Naive B cell (primary cell): ENCODE measurements at places on chromosomes 11 and 22.

DNA sequence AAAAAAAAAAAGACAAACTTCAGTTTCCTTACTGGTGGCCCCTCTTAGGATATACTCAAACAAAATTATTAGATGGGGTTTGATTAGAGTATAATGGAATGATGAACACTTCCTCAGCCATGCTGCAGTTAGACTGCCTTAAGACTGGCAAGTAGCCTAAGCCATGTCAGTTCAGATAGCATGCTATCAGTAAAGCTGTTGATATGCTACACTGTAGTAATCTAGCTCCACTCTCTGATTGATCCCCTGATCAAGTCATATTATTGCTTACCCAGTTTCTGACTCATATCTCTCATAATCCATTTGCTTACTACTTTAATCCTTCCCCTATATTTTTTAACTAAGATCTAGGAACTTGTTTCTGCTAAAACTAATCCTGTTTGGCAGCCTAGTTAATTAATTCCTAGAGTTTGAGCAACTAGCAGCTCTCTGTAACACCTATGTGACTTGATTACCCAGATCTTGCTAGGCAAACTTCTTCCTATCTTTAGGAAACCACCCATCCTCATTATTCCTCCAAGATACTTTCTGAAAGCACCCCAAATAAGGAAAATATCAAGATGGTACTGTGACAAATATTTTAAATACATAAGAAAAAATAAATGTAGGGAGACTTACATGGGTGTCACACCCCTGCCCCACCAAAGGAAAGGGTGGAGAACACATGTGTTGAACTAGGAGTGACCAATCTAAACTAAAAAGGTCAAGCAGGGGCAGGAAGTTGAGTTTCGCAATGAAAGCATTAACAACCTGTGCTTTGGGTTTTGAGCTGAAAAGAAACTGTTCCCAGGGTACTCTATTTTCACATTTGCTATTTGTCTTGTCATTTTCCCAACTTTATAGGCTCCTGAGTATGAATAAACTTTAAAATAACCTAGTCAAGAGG, 43.2 kb downstream of the PIK3C2A start:
- H3K4me1 ChIP-seq, result peaks cover 58% of the 10 kb centered on the region
- H3K27me3 ChIP-seq, result no peaks in the 10 kb centered on the region
- peaks cover 8% of the 10 kb centered on the region for H3K36me3 ChIP-seq
- no peak overlapping the region for H3K4me3 ChIP-seq

GRCh38 chr22:39147335-39148025, 5.0 kb downstream of the CBX7 start:
- DNase-seq, result no peak
- no peaks in the 10 kb centered on the region for H3K27me3 ChIP-seq
- H3K4me1 ChIP-seq, result peaks cover 63% of the 10 kb centered on the region
- H3K4me3 ChIP-seq, result peak overlapping the region; percentile 15
- no peaks in the 10 kb centered on the region for H3K36me3 ChIP-seq
- H3K27ac ChIP-seq, result peak overlapping the region; percentile 91

GRCh38 chr11:15969281-15969680, 387.1 kb downstream of the SOX6 start:
- H3K4me1 ChIP-seq, result no peaks in the 10 kb centered on the region
- no peak overlapping the region for H3K4me3 ChIP-seq

DNA sequence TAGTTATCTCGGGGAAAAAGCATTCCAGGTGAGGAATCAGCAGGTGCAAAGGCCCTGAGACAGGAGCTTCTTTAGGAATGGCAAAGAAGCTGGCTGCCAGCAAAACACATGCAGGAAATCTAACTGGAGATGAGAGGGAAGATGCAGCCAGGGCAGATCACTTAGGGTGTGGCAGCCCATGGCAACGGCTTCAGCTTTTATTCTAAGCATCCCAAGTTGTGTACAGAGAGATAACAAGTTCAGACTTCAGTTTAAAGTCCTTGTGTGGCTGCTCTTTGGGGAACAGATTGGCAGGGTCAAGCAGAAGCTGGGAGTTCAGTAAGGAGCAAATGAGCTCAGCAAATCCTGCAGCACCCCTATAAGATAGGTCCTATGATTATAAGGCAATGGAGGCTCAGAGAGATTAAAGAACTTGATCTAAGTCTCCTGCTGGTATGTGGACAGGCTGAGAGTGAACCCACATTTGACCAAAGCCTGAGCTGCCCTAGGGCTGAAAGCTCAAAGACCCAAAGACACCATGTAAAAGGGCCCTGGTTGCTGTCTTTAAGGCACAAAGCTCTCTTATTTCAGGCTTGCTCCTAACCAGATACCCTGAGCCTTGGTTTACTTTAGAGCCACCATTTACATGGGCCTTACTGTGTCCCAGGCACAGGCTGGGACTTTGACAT, 466.8 kb downstream of the SOX6 start:
- H3K27me3 ChIP-seq, result no peaks in the 10 kb centered on the region
- no peak for DNase-seq
- H3K4me3 ChIP-seq, result no peak overlapping the region
- H3K27ac ChIP-seq, result no peak overlapping the region
- H3K4me1 ChIP-seq, result no peaks in the 10 kb centered on the region
- no peaks in the 10 kb centered on the region for H3K36me3 ChIP-seq

DNA sequence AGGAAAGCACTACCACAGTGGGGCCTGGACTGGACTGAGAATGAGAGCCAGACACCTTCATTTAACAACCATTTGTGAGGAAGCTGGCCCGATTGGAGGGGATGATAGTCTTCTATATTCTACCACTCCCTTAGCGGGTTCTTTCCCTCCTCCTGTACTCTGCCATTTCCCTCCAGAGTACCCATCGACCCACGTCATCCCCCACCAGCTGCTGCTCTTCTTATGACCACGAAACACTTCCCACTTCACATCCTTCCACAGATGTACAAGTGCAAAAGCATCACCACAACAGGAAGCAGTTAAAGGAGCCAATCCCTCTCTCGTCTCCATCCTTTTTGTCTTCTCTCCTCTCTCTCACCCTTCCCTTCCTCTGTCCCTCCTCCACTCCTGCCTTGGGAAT, 18.0 kb upstream of the UBASH3B start:
- no peak overlapping the region for H3K4me3 ChIP-seq
- no peaks in the 10 kb centered on the region for H3K36me3 ChIP-seq
- peaks cover 5% of the 10 kb centered on the region for H3K4me1 ChIP-seq
- H3K27ac ChIP-seq, result peak overlapping the region; percentile 89
- H3K27me3 ChIP-seq, result no peaks in the 10 kb centered on the region
- peak; percentile 27 for DNase-seq

- peak; percentile 57 for DNase-seq
- no peaks in the 10 kb centered on the region for H3K36me3 ChIP-seq
- no peak overlapping the region for H3K27ac ChIP-seq
- no peaks in the 10 kb centered on the region for H3K4me1 ChIP-seq
- H3K27me3 ChIP-seq, result peaks cover 54% of the 10 kb centered on the region
Observed at GRCh38 chr11:129364143-129364654, 11.4 kb upstream of the BARX2 start.

- H3K27ac ChIP-seq, result no peak overlapping the region
- no peak overlapping the region for H3K4me3 ChIP-seq
- H3K27me3 ChIP-seq, result peaks cover 11% of the 10 kb centered on the region
- no peak for DNase-seq
Observed at GRCh38 chr11:297586-298405, 1.5 kb downstream of the IFITM5 start.

- H3K27me3 ChIP-seq, result no peaks in the 10 kb centered on the region
- H3K4me1 ChIP-seq, result no peaks in the 10 kb centered on the region
- DNase-seq, result no peak
- peaks cover 11% of the 10 kb centered on the region for H3K36me3 ChIP-seq
Observed at GRCh38 chr11:18071098-18071705, 25.1 kb upstream of the TPH1 start.

- no peaks in the 10 kb centered on the region for H3K4me1 ChIP-seq
- no peak overlapping the region for H3K4me3 ChIP-seq
- H3K36me3 ChIP-seq, result no peaks in the 10 kb centered on the region
- no peak overlapping the region for H3K27ac ChIP-seq
- peaks cover 46% of the 10 kb centered on the region for H3K27me3 ChIP-seq
- DNase-seq, result no peak
Observed at GRCh38 chr22:44347549-44347948, 34.8 kb upstream of the SHISAL1 start.

- H3K27me3 ChIP-seq, result no peaks in the 10 kb centered on the region
- H3K4me3 ChIP-seq, result no peak overlapping the region
- no peak for DNase-seq
- peaks cover 17% of the 10 kb centered on the region for H3K36me3 ChIP-seq
- H3K27ac ChIP-seq, result no peak overlapping the region
Observed at GRCh38 chr22:46796566-46797195, 34.2 kb downstream of the TBC1D22A start.

DNA sequence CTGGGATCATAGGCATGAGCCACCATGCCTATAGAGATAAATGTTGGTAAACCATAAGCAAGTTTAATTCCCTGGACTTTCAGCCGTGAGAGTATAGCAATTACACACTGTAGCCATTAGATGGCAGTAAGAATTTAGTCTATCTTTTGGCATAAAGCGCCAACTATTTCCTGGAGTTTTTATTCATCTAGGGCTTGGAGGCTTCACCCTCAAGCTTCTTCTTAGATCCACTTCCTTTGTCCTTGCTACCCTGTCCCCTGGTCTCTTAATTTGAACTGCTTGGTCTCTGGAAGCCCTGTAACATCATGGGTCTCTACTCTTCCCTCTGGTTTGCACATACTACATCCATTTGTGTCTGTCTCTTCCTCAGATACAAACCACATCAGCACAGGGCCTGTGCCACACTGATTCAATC, 38.2 kb downstream of the OR10A6 start:
- no peaks in the 10 kb centered on the region for H3K27me3 ChIP-seq
- peak; percentile 10 for DNase-seq
- no peak overlapping the region for H3K4me3 ChIP-seq
- no peak overlapping the region for H3K27ac ChIP-seq
- H3K36me3 ChIP-seq, result peaks cover 6% of the 10 kb centered on the region
- H3K4me1 ChIP-seq, result peaks cover 21% of the 10 kb centered on the region

DNA sequence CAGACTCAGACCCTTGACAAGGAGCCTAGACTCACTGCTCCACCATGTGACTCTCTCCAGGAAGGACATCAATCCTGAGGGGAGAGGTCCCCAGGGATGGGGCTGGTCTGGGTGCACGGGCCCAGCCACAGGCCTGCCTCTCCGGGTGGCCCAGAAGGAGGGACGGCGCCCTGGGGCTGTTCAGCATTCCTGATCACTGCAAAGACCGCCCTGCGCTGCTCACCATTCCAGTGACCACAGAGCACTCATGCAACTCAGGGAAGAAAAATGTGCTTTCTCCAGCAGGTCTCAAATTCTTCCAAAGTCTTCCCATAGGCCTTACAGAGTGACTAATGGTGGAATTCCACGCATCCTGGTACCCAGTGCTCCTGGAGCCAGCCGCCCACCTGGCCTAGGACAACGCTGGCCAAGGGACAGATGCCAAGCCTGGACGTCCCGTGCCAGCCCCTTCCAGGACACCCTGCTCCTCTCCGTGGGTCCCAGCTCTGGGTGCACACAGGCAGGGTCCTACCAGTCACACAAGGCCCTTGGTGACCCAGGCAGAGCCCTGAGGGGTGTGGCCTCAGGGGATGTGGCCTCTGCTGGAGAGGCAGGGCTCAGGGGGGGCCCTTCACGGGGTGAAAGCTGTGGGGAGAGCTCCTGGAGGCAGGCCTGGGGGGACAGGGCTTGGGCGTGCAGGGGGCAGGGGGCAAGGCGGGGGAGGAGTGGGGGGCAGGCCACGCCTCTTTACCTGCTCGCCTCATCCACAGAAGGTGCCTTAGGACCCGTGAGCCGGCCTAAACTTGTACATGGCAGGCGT, 178.8 kb downstream of the IGLL1 start:
- no peak overlapping the region for H3K4me3 ChIP-seq
- no peaks in the 10 kb centered on the region for H3K36me3 ChIP-seq
- peaks cover 4% of the 10 kb centered on the region for H3K27me3 ChIP-seq
- H3K27ac ChIP-seq, result no peak overlapping the region
- DNase-seq, result no peak

DNA sequence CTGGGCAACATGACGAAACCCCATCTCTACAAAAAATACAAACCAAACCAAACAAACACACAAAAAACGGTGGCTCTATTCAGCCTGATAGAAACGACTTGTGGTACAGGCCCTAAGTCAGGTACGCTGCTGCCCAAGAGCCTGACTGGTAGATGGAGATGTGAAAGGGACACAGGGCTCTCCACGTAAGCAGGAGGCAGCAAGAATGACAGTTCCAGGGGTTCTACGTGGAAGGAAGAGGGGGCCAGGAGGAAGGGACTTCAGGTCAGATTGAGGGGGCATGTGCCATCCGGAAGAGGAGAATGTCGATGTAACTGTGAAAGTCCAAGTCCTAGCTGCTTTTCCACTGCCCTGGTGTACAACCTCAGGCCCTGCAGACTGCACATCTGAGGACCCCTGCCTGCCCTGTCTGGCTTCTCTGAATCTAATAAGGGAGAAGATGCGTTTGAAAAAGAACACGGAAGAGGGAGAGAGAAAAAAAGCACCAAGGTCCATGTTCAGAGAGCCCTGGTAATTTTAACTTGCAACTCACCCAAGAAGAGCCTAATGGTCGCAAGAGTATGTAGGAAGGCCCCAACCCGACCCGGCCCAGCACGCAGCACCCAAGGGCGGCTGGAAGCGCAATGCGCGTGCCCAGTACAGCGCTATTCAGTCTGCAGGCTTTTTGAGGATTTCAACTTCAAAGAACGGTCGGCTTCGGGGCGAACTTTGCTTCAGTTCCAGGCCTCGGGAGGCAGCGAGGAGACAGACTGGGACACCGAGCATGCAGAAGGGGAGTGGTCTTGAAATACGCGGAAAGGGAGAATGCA, 909 bp upstream of the ZNRD2 start:
- peak overlapping the region; percentile 100 for H3K27ac ChIP-seq
- peaks cover 59% of the 10 kb centered on the region for H3K4me1 ChIP-seq
- H3K36me3 ChIP-seq, result no peaks in the 10 kb centered on the region
- H3K27me3 ChIP-seq, result no peaks in the 10 kb centered on the region

GRCh38 chr11:109747839-109748238, 325.8 kb downstream of the C11orf87 start:
- DNase-seq, result no peak
- no peak overlapping the region for H3K4me3 ChIP-seq
- no peaks in the 10 kb centered on the region for H3K27me3 ChIP-seq
- H3K27ac ChIP-seq, result no peak overlapping the region
- no peaks in the 10 kb centered on the region for H3K36me3 ChIP-seq

DNA sequence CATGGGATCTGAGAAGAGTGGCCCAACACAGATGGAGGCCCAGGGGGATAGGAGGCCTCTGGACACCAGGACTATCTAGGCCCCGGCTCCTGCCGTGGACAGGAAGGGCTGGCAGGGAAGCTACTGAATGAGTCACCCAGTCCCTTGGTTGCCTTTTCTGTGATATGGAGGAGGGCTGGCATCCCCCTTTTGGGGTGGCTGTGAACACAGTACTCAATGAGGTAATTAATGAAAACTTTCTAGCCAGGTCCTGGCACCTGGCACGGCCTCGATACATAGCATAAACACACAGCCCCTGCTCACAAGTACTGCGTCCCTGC, 163.2 kb downstream of the CHST1 start:
- no peaks in the 10 kb centered on the region for H3K4me1 ChIP-seq
- peaks cover 30% of the 10 kb centered on the region for H3K27me3 ChIP-seq
- H3K27ac ChIP-seq, result no peak overlapping the region
- DNase-seq, result no peak
- H3K36me3 ChIP-seq, result peaks cover 8% of the 10 kb centered on the region
